Suprapubic skin (tissue), 4 donors: ENCODE measurements at places on chromosomes 6 and 20. TPM values are rescaled to one million over a fixed set of nuclear protein-coding genes. Genes with fewer than 3 reads are reported as not detected.

The COL21A1 gene
- total RNA-seq: 15.2 TPM

DNA sequence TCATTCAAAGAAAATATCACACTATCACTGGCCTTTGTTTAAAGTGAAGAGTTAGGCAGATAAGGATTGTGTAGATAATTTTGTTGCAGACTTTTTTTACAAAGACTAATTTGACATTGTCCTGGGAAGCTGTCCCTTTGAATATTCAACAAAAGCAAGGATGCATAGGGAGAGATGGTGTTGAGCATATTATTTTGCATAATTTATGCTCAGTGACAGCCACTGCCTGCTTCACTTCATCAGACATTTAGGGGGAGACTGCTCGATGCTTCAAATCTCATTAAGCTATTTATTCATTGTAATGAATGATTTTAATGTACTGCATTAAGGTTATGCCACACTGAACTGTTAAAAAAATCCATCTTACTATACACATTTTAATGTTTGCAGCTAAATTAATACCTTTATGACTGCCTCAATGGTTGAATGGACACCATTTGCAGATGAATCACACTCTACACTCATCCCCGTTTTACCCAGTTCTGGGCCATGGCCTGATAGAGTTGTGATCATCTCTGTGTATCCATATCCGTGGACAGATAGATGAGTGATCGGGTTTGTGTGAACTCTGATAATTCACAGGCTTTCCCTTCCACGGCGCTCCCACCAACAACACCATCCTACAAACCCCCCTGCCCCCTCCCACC is 128.0 kb downstream of the CDH4 start:
- no peak for DNase-seq

GRCh38 chr6:166412156-166412910 is 29.6 kb upstream of the MPC1 start:
- DNase-seq: peak; percentile 59

GRCh38 chr6:45595010-45595851 is 217.5 kb upstream of the SUPT3H start:
- DNase-seq: no peak

The SASH1 gene
- total RNA-seq: 59.1 TPM

- DNase-seq: no peak
Observed at GRCh38 chr6:44697327-44697726, 309.8 kb downstream of the CDC5L start.

The FAM209B gene
- not detected for total RNA-seq

The BANF2 gene
- not detected for total RNA-seq
